Anterior cingulate cortex (tissue), 58 donors: ENCODE measurements at places on chromosomes 13 and 19.
A peak's percentile ranks its signal among the peaks of the same experiment; 100 is the strongest.

GRCh38 chr19:47447470-47448359, 24.0 kb downstream of the SLC8A2 start:
- peak; percentile 50 for DNase-seq

- peak; percentile 36 for DNase-seq
These were observed 6.2 kb downstream of the SYT5 start for GRCh38 chr19:55173714-55174409.

DNA sequence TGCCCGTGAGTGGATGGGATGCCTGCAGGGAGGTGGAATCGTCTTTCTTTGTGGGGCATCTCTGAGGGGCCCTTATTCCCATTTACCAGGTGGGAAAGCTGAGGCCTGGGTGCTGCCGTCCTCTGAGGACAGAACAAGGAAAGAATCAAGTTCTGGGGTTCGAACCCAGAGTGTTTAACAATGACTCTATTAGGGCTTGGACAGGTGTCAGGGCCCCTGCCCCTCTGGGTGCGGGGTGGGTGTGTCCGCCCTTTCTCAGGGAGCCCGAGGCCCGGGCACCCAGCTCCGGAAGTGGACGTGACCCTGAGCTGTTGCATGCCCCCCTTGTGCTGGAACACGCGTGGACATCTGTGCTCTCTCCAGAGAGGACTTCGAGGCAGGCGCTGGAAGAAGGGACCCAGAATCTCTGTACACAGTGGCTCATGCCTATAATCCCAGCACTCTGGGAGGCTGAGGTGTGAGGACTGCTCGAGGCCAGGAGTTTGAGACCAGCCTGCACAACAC, 10.8 kb downstream of the NDUFA11 start:
- no peak for DNase-seq

- no peak for DNase-seq
These were observed 61.5 kb upstream of the TSC22D1 start for GRCh38 chr13:44637581-44637980.

DNA sequence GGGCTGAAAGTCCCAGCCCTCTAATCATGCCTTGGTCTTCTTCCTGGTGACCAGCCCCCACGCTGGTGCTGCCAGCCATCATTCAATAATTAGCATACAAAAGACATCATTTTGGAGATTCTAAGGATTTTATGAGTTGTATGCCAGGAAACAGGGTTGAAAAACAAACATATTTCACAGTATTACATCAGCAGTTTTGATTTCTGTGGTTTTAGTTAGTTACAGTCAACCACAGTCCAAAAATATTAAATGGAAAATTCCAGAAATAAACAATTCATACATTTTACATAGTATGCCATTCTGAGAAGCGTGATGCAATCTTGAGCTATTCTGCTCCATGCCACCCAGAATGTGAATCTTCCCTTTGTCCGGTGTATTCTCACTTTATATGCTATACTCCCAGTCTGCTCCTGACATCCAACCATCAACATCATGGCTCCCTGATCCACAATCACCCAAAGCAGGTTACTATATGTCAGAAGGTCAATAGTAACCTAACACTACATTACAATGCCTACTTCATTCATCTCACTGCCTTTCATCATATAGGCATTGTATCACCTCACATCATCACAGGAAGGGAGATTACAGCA, 49.2 kb downstream of the STOML3 start:
- DNase-seq: no peak
